C1 segment of cervical spinal cord (tissue), 14 donors: ENCODE measurements at places on chromosomes 4 and X.

GRCh38 chr4:125832161-125832560 lies 517.4 kb downstream of the FAT4 start:
- DNase-seq, result no peak

GRCh38 chr4:145843639-145844038 lies 95.0 kb downstream of the ZNF827 start:
- no peak for DNase-seq

GRCh38 chr4:166123546-166123945 lies 250.5 kb downstream of the TLL1 start:
- no peak for DNase-seq

DNA sequence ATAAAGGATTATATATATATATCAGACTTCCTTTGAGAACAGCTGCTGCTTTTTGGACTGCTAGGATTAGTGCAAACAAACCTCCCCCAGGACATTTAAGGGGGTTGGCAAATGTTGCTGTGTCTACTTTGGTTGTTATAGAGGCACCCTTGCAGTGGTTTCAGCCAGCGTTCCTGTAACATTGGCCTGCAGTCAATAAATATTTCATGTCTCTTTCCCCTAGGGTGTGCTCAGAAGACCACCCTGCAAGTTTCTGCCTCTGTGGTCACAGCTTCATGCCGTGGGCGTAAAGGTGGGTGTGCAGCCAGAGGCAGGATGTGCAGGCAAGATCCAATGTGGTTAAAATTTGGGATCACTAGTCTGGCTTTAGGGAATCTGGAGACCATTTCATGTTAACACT lies 28.9 kb downstream of the FGF5 start:
- no peak for DNase-seq
